ENCODE measurements at places on chromosomes 3 and 15. TPM values are rescaled to one million over a fixed set of nuclear protein-coding genes. Genes with fewer than 3 reads are reported as not detected.

Gene SLC22A13
- total RNA-seq, result 1.0 TPM

GRCh38 chr3:133955892-133956291 lies 60.2 kb upstream of the RAB6B start:
- H3K36me3 ChIP-seq, result no peaks in the 10 kb centered on the region
- no peak overlapping the region for H3K4me3 ChIP-seq
- no peak overlapping the region for H3K27ac ChIP-seq

GRCh38 chr3:153903430-153903829 lies 217.8 kb upstream of the ARHGEF26 start:
- no peaks in the 10 kb centered on the region for H3K4me1 ChIP-seq
- no peak overlapping the region for H3K4me3 ChIP-seq
- no peak for DNase-seq
- H3K27me3 ChIP-seq, result no peaks in the 10 kb centered on the region
- no peak overlapping the region for H3K27ac ChIP-seq

GRCh38 chr3:56061279-56061626 lies 407.0 kb downstream of the ERC2 start:
- no peaks in the 10 kb centered on the region for H3K27me3 ChIP-seq
- no peak for DNase-seq
- H3K27ac ChIP-seq, result no peak overlapping the region
- H3K4me3 ChIP-seq, result no peak overlapping the region
- no peaks in the 10 kb centered on the region for H3K4me1 ChIP-seq
- H3K36me3 ChIP-seq, result no peaks in the 10 kb centered on the region

- no peaks in the 10 kb centered on the region for H3K4me1 ChIP-seq
- no peak overlapping the region for H3K4me3 ChIP-seq
- no peak for DNase-seq
- H3K36me3 ChIP-seq, result peaks cover 44% of the 10 kb centered on the region
- H3K27me3 ChIP-seq, result no peaks in the 10 kb centered on the region
- no peak overlapping the region for H3K27ac ChIP-seq
Measured at GRCh38 chr15:85129881-85130280, 148.2 kb downstream of the PDE8A start.

GRCh38 chr3:178685591-178685906 lies 149.3 kb downstream of the KCNMB2 start:
- DNase-seq, result no peak
- H3K27ac ChIP-seq, result no peak overlapping the region
- H3K4me3 ChIP-seq, result no peak overlapping the region
- no peaks in the 10 kb centered on the region for H3K4me1 ChIP-seq

- no peak overlapping the region for H3K4me3 ChIP-seq
- H3K4me1 ChIP-seq, result peaks cover 4% of the 10 kb centered on the region
- H3K27me3 ChIP-seq, result no peaks in the 10 kb centered on the region
- no peak for DNase-seq
- H3K36me3 ChIP-seq, result no peaks in the 10 kb centered on the region
- H3K27ac ChIP-seq, result no peak overlapping the region
Measured at GRCh38 chr3:38644016-38644661, 5.3 kb downstream of the SCN5A start.

Gene GRIP2
- total RNA-seq, result not detected

Gene CCR5
- 38.4 TPM for total RNA-seq

DNA sequence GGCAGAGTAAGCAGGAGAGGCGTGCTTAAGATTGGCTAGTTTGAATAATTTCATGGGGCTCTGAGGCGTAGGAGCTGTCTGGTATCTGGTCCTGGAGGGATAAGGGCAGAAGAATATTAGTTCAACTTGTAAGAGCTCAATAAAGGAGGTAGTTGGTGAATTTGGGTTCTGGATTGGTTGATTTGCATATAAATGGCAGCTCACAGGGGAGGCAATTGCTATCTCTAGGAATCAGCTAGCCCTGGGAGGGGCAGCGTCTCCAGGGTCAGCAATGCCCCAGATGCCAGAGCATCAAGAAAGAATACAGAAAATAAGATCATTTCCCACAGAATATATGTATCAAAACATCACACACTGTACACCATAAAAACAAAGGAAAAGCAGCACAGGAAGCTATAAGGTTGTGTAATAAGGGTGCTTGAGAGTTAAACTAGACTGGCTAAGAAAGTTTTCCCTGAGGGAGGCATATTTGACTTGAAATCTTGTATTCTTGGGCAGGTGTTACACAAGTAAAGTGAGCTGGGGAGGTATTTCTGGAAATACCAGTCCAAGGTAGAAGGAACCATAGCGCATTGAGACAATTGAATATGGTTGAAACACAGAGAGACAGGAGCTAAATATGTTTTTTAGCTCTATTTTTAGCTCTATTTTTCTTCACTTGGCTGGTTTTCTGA lies 6.1 kb downstream of the MOBP start:
- no peak overlapping the region for H3K4me3 ChIP-seq
- no peak overlapping the region for H3K27ac ChIP-seq
- H3K4me1 ChIP-seq, result no peaks in the 10 kb centered on the region
- H3K36me3 ChIP-seq, result no peaks in the 10 kb centered on the region

- H3K4me3 ChIP-seq, result no peak overlapping the region
- no peaks in the 10 kb centered on the region for H3K4me1 ChIP-seq
- no peak overlapping the region for H3K27ac ChIP-seq
- DNase-seq, result no peak
Measured at GRCh38 chr3:100966049-100966491, 27.2 kb downstream of the ABI3BP start.

Gene POLG
- 128 TPM for total RNA-seq

DNA sequence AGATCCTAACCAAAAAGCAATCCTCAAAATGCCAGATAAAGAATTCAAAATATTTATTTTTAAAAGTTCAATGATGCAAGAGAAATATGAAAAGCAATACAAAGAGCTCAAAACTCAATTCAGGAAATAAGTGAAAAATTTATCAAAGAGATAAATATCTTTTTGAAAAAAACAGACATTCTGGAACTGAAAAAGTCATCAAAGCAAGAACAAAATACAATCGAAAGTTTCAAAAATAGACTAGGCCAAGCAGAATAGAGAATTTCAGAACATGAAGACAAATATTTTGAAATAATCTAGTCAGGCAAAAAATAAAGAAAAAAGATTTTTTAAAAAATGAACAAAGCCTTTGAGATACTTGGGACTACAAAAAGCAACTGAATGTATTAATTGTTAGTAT lies 83.4 kb upstream of the STT3B start:
- H3K27ac ChIP-seq, result no peak overlapping the region
- DNase-seq, result no peak
- no peaks in the 10 kb centered on the region for H3K27me3 ChIP-seq
- H3K4me1 ChIP-seq, result peaks cover 14% of the 10 kb centered on the region

- no peaks in the 10 kb centered on the region for H3K27me3 ChIP-seq
- peaks cover 14% of the 10 kb centered on the region for H3K36me3 ChIP-seq
- no peak overlapping the region for H3K4me3 ChIP-seq
- no peak overlapping the region for H3K27ac ChIP-seq
- H3K4me1 ChIP-seq, result peaks cover 18% of the 10 kb centered on the region
- DNase-seq, result no peak
Measured at GRCh38 chr3:66413151-66413751, 87.6 kb downstream of the LRIG1 start.

DNA sequence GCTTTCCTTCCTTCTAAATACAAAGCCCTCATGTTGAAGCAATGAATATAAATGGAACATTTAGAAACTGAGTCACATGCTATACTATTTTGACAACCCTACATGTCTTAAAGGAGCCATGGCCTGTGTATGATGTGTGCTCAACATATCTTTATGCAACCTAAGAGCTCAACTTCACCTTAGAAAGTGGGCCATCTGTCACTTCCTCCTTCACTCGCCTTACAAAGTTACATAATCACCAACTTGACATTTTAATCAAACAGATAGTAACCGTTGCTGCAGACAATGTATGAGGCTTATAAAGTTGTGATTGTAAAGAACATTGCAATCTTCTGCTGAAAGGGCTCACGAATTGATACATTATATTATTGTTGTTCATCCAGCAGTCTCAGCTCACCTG lies 163.6 kb downstream of the SERPINI1 start:
- DNase-seq, result no peak
- H3K27ac ChIP-seq, result no peak overlapping the region
- no peaks in the 10 kb centered on the region for H3K36me3 ChIP-seq
- no peaks in the 10 kb centered on the region for H3K4me1 ChIP-seq
- no peak overlapping the region for H3K4me3 ChIP-seq

DNA sequence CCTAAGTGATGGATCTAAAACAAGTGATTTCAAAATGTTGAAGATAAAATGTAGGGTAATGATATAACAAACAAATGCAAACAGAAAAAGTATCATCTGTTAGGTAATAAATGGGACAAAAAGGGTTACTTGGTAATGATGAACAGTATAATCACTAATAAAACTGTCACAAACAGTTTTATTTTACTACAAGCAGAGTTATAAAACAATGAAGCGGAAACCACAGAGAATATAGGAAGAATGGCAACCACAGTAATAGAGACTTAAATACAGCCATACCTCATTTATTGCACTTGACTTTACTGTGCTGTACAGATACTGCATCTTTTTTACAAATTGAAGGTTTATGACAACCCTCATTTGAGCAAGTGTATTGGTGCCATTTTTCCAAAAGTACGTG lies 52.8 kb downstream of the HERC1 start:
- H3K4me3 ChIP-seq, result no peak overlapping the region
- no peak for DNase-seq
- peaks cover 27% of the 10 kb centered on the region for H3K36me3 ChIP-seq
- H3K27me3 ChIP-seq, result no peaks in the 10 kb centered on the region
